Occipital lobe (tissue), 3 donors: ENCODE measurements at places on chromosomes 16 and 17.

GRCh38 chr16:73355981-73356380 lies 308.1 kb upstream of the ZFHX3 start:
- DNase-seq, result no peak

- DNase-seq, result no peak
Measured at GRCh38 chr16:77967054-77967904, 55.1 kb upstream of the CLEC3A start.

GRCh38 chr17:67132366-67132765 lies 88.0 kb downstream of the CACNG1 start:
- no peak for DNase-seq

GRCh38 chr16:64364894-64365293 lies 757.0 kb downstream of the CDH11 start:
- no peak for DNase-seq

- no peak for DNase-seq
Measured at GRCh38 chr16:22120440-22120839, 28.1 kb downstream of the VWA3A start.

DNA sequence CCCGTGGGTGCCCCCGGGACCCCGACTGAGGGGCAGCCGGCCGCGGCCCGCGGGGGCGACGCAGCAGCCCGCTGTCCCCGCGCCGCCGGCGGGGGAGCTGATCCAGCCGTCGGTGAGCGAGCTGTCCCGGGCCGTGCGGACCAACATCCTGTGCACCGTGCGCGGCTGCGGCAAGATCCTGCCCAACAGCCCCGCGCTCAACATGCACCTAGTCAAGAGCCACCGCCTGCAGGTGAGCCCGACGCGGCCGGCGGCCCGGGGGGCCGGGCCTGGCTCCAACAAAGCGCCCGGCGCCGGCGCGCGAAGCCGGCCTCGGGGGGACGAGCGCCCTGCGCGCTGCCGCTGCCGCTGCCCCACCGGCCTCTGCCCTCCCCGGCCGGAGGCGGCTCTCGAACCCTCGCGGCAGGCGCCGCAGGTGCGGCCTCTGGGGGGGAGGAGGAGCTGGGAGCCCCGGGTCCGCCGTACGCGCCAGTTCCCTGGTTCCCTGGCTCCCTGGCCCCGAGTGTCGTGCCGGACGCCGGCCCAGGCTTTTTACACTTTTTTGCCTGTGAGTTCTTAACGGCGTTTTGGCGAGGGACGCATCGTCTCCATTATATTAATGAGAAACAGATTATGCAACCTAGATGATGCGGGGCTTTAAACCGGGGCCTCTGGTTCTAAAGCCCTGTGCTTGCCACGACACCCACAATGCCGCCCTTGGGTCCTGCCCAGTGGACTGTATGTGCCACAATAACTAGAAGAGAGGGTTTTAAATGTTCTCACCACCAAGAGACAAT lies 521 bp downstream of the ATMIN start:
- DNase-seq, result no peak

DNA sequence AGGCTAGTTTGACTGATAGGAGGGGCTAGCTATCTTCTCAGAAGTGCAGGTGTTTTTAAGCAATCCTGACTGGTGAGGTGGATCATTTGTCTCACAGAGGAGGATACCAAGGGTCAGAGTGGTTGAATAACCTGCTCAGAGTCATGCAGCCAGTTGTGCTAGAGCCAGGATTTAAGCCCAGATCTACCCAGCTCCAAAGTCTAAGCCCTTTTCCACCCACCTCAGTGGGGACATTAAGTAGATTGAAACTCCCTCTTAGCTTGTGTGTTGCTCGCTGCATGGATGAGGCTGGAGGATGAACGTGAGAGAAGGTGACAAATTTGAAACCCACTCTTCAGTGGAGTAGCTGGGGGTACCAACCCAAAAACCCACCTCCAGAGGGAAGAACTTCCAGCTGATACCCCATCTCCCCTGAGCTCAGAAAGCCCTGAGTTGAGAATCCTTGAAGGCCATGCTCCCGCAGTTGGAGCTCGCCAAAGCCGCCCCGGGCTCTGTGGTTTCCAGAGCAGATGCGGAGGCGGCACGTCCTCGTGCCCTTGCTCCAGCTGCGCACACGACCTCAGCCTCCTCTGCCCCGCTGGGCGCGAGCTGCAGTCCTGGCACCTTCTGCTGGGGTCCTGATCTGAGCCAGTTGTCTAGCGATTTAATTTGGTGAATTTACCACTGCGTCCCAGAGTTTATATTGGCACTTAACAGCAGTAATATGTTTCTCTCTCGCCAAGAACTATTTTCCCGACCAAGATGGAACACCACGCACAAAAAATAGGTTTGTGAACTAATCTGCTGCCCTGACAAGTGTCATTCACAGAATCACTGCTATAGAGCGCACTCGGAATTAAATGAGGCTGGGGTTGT lies 159.5 kb downstream of the CCDC182 start:
- no peak for DNase-seq
